ENCODE measurements at places on chromosomes 3 and 15.

DNA sequence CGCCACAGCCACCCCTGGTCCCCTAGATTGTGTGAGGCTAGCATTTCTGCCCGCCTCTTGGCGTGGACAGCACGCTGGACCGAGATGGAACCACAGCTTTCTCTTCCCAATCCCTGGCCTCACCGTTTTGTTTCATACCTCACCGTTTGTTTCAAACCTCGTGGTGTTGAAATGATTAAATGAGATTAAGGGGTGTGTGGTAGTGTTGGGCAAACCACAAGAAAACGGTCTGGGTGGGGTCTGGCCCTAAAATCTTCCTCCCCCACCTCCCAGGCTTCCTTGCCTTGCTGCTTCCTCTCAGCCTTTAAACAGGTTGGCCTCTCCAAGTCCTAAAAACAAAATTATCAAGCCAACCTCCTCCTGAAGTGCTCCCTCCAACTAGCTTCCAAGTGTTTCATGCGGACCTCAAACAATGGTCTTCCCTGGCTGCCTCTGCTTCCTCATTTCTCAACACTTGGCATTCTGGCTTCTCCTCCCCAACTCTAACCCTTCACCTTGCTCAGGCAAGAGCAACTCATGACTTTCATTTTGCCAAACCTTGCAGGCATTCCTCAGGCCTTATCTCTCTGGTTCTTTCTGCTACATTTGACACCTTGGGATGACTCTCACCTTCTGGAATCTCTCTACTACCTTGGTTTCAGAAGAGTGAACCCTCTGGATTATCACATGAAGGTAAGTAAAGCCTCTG, 1.4 kb upstream of the ATP13A3 start:
- peak; percentile 92 for DNase-seq

GRCh38 chr15:29968895-29969561, 113.7 kb upstream of the GOLGA8J start:
- no peak for DNase-seq

- no peak for DNase-seq
These were observed 71.3 kb upstream of the CTXND1 start for GRCh38 chr15:80323285-80323684.

DNA sequence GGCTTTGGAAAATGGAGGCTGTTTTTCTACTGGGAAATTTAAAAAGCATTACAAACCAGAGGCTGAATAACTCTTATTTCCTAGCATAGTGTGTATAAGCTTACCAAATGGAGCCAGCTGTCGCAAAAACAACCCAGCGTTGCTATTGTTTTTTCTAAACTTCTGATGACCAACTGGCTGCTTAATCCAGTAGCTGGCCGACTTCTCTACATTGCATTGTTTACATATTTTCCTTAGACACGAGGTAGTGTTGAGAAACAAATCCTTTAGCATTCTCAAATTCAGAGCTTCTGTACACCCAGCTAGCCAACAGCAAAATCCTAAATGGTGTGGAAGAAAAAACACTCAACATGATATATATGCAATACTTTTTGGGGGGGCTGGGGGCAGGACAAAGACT, 161.0 kb upstream of the ADAMTS9 start:
- no peak for DNase-seq

DNA sequence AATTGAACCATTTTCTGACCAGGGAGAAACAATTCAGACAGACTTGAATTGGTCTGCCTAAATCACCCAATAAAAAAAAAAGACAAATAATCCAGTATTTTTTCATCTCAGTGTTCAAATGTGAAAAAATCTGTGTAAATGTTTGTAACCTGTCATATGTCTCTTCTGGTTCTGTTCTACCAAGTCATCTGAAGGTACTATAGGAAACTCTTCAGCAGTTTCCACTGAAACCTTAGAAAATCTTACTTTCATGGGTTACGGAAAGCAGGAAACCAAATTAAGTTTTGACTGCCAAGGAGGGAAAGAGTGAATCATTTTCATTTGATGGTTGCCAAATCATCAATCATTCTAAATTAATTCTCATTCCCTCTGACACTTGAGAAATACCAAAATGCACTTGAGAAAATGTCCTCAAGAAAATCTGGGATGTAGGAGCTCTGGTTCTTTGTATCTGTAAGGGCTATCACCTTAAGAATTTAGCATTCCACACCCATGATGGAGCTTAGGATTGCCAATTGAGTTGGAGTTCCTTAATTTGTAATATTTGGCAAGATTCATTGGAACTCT, 278.2 kb upstream of the KCNH8 start:
- DNase-seq, result no peak
